CD4-positive, alpha-beta T cell (primary cell): ENCODE measurements at places on chromosomes 13 and 19. TPM values are rescaled to one million over a fixed set of nuclear protein-coding genes. Genes with fewer than 3 reads are reported as not detected.

LGALS7B gene
- not detected for total RNA-seq

DNA sequence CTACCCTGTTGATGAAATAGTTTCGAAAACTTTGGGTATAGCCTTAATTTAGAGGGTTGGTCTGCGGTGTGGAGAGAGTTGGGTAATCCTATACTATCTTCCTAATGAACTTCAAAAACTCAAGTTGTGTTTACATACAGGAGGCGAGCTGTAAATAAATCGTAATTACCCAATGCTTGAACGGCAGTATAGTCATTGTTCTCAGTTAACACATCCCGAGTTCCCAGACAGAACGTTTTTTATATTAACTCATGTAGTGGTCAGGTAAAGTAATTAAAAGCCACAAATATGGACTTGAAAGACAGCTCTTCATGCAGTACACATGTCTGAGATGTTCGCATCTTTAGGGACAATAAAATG, 1.5 kb downstream of the PDS5B start:
- peak overlapping the region; percentile 85 for H3K4me3 ChIP-seq
- DNase-seq: no peak
- H3K36me3 ChIP-seq: no peaks in the 10 kb centered on the region
- peaks cover 12% of the 10 kb centered on the region for H3K4me1 ChIP-seq
- H3K27me3 ChIP-seq: no peaks in the 10 kb centered on the region

GRCh38 chr19:17185590-17185989, 29.6 kb upstream of the USE1 start:
- DNase-seq: no peak
- peaks cover 62% of the 10 kb centered on the region for H3K36me3 ChIP-seq
- H3K27ac ChIP-seq: no peak overlapping the region
- H3K4me1 ChIP-seq: peaks cover 35% of the 10 kb centered on the region

HIF3A gene
- not detected for total RNA-seq
